ENCODE measurements at places on chromosomes 6 and 20. TPM values are rescaled to one million over a fixed set of nuclear protein-coding genes. Genes with fewer than 3 reads are reported as not detected.

GRCh38 chr20:36777167-36777566 is 3.6 kb upstream of the DSN1 start:
- H3K4me1 ChIP-seq, result peaks cover 8% of the 10 kb centered on the region
- DNase-seq, result no peak
- H3K27ac ChIP-seq, result no peak overlapping the region
- no peak overlapping the region for H3K4me3 ChIP-seq
- H3K36me3 ChIP-seq, result no peaks in the 10 kb centered on the region
- H3K27me3 ChIP-seq, result no peaks in the 10 kb centered on the region

GRCh38 chr6:18087396-18088165 is 34.9 kb downstream of the NHLRC1 start:
- H3K27me3 ChIP-seq, result no peaks in the 10 kb centered on the region
- no peaks in the 10 kb centered on the region for H3K36me3 ChIP-seq
- no peaks in the 10 kb centered on the region for H3K4me1 ChIP-seq

DNA sequence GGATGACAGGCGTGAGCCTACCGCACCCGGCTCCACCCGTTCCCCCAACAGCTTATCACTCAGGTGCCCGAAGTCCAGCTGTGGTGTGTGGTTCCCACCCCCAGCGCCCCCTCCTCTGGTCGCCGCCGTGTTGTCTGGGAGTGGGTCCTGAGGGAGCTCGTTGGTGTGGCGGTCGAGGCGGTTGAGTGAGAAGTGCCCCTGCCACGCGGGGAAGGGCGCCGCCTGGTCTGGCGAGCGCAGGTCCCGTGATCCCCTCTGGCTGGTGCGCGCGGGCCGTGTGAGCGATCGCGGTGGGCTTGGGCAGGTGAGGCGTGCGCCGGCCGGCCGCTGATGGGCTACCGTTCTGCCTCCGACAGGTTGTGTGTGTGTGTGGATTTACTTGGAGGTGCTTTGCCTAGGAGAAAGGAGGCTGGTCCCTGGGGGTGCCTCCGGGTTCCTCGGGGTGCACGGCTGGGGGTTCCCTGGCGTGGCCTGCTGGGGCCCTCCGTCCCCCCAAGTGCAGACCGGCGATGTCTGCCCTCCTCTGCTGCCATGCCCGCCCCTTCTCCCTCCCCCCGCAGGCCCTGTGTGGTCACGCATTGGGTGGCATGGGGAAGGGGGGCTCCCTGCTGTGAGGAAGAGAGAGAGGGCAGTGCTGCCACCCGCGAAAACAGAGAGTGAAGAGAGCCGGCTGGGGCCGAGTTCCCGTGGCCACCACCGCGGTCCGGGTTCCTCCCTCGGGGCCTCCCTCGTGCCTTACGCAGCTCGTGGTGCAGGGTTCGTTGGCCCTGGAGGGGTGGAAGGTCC is 336.0 kb upstream of the DEFB115 start:
- no peak for DNase-seq
- no peaks in the 10 kb centered on the region for H3K27me3 ChIP-seq
- no peak overlapping the region for H3K4me3 ChIP-seq

GRCh38 chr20:44552568-44552949 is 29.8 kb upstream of the PKIG start:
- 0 out of 2 replicates have a peak overlapping the region, but pooled peaks have one; percentile 8 for H3K4me3 ChIP-seq
- no peak for DNase-seq
- no peaks in the 10 kb centered on the region for H3K36me3 ChIP-seq
- peaks cover 28% of the 10 kb centered on the region for H3K4me1 ChIP-seq

- H3K4me3 ChIP-seq, result peak overlapping the region; percentile 95
- no peaks in the 10 kb centered on the region for H3K27me3 ChIP-seq
- peak overlapping the region; percentile 50 for H3K27ac ChIP-seq
- peak; percentile 93 for DNase-seq
These were observed 85.2 kb downstream of the SESN1 start for GRCh38 chr6:109009236-109009961.

- no peaks in the 10 kb centered on the region for H3K36me3 ChIP-seq
- H3K27me3 ChIP-seq, result no peaks in the 10 kb centered on the region
- no peaks in the 10 kb centered on the region for H3K4me1 ChIP-seq
- H3K27ac ChIP-seq, result no peak overlapping the region
- no peak for DNase-seq
These were observed 43.0 kb downstream of the MRS2 start for GRCh38 chr6:24445704-24446103.

DNA sequence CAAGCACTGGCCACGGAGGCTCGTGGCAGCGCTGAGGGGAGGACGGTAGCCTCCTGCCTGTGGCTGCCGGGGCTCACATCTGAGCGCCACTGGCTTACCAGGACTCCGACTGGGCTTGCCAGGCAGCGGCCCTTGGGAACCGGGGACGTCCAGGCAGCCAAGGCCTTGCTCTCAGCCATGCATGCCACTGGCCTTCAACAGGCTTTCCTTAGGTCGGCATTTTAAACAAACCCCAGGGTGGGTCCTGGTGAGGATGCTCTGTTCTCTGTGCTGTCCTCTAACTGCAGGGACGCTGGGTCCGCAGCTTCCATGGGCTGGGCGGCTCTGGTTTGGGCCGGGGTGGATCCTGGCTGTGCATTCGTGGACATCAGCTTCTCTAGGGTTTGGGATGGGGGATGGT is 59.1 kb upstream of the BHLHE23 start:
- no peak overlapping the region for H3K27ac ChIP-seq
- H3K36me3 ChIP-seq, result no peaks in the 10 kb centered on the region
- no peak for DNase-seq
- no peaks in the 10 kb centered on the region for H3K4me1 ChIP-seq
- H3K27me3 ChIP-seq, result no peaks in the 10 kb centered on the region
- no peak overlapping the region for H3K4me3 ChIP-seq

- no peaks in the 10 kb centered on the region for H3K36me3 ChIP-seq
- H3K4me3 ChIP-seq, result no peak overlapping the region
- DNase-seq, result no peak
- no peaks in the 10 kb centered on the region for H3K27me3 ChIP-seq
These were observed 471.8 kb upstream of the JAG1 start for GRCh38 chr20:11145616-11146015.

DNA sequence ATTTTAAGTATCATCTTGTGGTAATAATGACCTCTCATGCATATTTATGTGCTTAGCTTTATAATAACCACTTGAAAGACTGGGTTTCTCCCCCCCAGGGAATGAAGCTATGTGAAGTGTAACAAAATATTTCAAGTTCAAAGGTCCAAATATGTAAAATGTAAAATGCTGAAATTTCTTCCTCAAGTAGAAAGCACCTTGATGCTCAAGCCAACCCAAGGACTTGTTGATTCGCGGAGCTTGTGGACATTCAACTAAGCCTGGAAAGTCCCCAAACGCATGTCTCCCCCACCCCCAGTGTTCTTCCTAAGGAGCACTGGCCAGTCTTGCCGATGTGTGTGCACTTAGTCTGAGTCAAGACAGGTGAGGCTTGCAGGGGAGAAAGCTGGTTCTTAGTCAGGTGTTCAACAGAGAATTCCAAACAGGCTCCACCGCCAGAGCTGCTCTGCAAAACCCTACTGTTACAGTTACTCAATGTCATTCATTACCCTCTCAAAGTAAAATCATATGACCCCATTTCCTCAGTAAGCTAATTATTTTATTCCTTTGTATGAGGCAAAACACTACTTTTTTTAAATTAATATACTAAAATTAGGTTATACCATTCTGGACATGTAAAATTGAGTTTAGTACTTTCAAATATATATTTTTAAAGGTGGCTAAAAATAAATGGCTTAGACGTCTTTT is 46.9 kb upstream of the QKI start:
- H3K27ac ChIP-seq, result no peak overlapping the region
- no peak for DNase-seq
- H3K27me3 ChIP-seq, result peaks cover 8% of the 10 kb centered on the region
- H3K4me3 ChIP-seq, result no peak overlapping the region
- no peaks in the 10 kb centered on the region for H3K4me1 ChIP-seq

DNA sequence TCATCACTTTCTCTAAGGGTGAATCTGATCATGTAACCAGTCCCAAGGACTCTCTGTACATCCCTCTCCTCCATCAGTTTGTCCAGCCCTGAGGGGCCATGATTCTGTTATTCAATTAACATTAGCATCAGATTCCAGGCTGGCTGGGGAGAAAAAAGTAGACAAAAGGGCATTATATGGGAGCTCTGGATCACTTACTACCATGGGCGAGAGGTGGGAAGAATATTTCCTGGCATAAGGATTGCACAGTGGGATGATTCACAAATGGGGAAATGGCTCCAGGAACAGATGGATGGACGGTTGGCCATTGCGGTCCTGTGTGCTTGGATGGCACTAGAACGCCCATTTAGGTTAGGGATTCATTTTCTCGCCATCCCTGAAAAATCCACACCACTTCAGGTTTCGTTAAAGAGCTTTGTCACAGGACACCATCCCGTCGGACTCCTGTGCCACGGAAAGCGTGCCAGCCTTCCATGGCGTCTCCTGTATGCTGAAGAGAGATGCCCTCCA is 112.6 kb downstream of the THBS2 start:
- no peaks in the 10 kb centered on the region for H3K27me3 ChIP-seq
- H3K4me1 ChIP-seq, result no peaks in the 10 kb centered on the region
- DNase-seq, result no peak
- no peak overlapping the region for H3K4me3 ChIP-seq
- H3K27ac ChIP-seq, result no peak overlapping the region
- H3K36me3 ChIP-seq, result no peaks in the 10 kb centered on the region

- H3K36me3 ChIP-seq, result no peaks in the 10 kb centered on the region
- no peak overlapping the region for H3K27ac ChIP-seq
- no peak overlapping the region for H3K4me3 ChIP-seq
- no peaks in the 10 kb centered on the region for H3K27me3 ChIP-seq
- no peak for DNase-seq
These were observed 100.4 kb downstream of the CD83 start for GRCh38 chr6:14217728-14218518.

DNA sequence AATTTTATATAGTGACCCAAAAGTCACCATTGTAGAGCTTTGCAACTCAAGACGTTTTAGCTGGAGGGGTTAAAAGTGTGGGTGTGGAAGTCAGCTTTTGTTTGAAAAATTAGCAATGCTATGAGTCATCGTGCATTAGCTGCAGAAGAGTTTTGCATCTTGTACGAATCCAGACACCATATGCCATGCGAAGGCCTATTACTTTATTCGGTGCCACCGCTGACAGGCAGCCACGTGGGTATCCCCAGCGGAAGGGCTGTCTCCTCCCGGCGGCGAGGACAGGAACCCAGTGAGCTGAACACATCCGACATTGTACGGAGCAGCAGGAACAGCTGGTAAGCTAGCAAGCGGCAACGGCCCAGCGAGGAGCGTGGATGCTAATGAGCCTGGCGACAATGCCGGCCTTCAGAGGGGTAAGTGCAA is 84.4 kb downstream of the INSM1 start:
- DNase-seq, result no peak
- H3K4me1 ChIP-seq, result peaks cover 12% of the 10 kb centered on the region
- no peak overlapping the region for H3K4me3 ChIP-seq
- H3K27me3 ChIP-seq, result no peaks in the 10 kb centered on the region

GRCh38 chr6:166589337-166589731 is 2.9 kb upstream of the RAMACL start:
- no peaks in the 10 kb centered on the region for H3K36me3 ChIP-seq
- no peak for DNase-seq
- peak overlapping the region; percentile 83 for H3K27ac ChIP-seq
- no peaks in the 10 kb centered on the region for H3K27me3 ChIP-seq

DNA sequence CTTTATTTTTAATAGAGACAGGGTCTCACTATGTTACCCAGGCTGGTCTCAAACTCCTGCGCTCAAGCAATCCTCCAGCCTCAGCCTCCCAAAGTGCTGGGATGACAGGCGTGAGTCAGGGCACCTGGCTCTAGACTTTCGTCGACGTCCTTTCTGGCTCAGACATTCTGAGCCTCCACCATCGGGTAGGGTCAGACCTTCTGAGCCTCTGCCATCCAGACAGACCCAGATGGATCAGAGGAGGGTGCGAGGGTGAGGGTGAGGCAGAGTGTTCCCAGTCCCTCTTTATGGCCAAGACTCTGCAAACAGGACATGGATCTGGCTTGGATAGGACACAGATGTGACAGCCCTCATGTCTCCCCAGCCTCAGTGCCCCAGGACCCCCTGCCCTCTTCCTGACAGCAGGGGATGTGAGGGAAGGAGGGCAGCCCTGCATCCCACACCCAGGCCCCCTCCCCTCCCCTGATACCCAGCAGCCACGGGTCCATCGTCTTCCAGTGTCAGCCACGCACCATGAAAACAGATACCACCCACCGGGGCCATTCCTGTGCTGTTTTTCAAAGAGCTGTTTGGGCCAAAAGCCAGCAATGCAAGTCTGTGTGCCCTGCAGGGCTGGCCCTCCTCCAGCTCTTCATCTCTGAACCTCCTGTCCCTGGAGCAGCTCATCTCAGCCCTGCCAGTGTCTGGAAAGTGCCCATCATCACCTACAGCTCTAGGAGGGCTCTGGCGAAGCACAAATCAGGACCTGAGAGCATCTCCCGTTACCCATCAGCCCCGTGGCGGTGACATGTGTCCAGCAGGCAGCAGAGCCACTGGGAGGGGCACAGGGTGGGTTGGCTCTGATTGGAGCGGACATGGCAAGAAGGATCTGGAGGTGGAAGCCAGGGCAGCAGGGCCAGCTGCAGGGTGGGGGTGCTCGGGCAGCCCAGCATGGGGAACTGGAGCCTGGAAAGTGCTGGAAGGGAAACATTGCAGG is 208.4 kb downstream of the PREX1 start:
- no peak overlapping the region for H3K4me3 ChIP-seq
- no peaks in the 10 kb centered on the region for H3K27me3 ChIP-seq
- no peak overlapping the region for H3K27ac ChIP-seq
- peaks cover 27% of the 10 kb centered on the region for H3K4me1 ChIP-seq
- no peaks in the 10 kb centered on the region for H3K36me3 ChIP-seq

- H3K4me3 ChIP-seq, result no peak overlapping the region
- no peak for DNase-seq
- no peaks in the 10 kb centered on the region for H3K27me3 ChIP-seq
- H3K4me1 ChIP-seq, result peaks cover 8% of the 10 kb centered on the region
- H3K27ac ChIP-seq, result no peak overlapping the region
These were observed 111.2 kb downstream of the TRERF1 start for GRCh38 chr6:42340511-42340910.

- no peak overlapping the region for H3K4me3 ChIP-seq
- H3K36me3 ChIP-seq, result peaks cover 57% of the 10 kb centered on the region
- H3K27me3 ChIP-seq, result no peaks in the 10 kb centered on the region
These were observed 11.4 kb downstream of the DDX27 start for GRCh38 chr20:49230561-49231133.

DNA sequence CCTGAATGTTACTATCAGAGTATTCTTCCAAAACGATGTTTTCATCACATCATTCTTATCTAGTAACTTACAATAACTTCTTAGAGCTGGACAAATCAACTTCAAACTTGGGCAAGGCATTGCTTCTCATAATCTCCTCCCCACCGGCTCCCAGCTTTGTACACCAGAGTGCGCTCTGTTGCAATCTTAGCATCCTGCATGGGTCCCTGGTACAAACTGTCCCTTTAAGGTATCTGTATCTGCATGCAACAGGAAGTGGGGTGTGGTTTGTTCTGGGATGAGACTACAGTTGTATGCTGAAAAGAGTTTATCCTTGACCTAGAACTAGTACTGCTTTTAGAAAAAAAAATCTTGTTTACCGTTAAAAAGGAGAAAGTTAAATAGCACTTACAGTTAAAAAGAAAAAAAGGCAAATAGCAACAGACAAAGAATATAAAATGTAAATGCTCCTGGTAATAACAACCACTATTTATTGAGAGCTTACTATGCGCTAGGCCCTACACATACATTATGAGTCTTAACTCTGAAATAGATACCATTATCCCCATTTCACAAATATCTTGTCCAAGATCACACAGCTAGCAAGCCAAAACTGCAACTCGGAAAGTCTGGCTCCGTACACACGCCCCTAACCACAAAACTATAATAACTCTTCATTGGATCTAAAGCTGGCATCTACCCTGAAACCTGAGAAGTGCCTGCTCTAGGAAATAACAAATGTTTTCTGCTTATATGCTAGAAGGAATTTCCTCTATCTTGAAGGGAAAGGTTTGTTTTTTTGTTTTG is 9.8 kb upstream of the HECA start:
- H3K4me1 ChIP-seq, result no peaks in the 10 kb centered on the region
- no peak overlapping the region for H3K27ac ChIP-seq
- H3K27me3 ChIP-seq, result no peaks in the 10 kb centered on the region
- DNase-seq, result peak; percentile 39
- H3K4me3 ChIP-seq, result no peak overlapping the region

Gene SLC22A7
- not detected for polyA plus RNA-seq

Gene SIRPD
- polyA plus RNA-seq, result not detected
